Activated T-cell treated with anti-CD3 and anti-CD28 coated beads for 24 hours (primary cell): ENCODE measurements at places on chromosomes 4 and X.

DNA sequence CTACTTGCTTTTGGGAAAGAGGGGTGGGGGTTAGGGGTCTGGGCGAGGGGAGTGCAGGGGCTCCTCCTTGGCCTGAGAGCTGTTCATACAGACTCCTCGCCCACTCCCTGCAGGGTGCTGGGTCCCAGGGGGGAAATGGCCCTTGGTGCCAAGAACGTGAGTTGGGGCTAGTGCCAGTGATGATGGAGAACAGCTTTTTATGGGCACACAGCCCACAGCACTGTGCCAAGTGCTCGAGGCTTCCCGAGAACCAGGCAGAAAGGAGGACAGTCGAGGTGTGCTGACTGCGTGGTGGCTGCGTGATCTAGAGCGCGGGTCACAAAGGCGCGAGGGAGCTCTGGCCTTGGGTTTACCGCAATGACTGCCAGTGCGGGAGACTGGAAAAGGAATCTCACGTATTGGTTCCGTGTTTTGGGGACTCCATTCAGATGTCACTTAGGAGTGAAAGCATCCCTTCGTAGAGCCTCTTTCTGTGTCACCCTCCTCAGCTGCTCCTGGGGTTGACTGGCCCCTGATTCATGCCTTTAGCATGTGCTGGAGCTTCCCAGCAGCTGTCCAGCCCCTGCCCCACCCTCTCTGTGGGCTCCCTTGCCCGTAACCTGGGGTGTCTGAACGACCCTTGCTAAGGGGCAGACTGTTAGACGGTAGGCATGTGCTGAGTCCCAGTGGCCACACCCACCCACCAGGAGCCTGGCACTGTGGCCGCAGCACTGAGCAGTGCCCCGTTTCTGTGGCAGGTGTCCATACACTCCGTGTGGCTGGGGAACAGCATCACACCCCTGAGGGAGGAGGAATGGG lies 20.9 kb upstream of the MSANTD1 start:
- DNase-seq = no peak

- no peak for DNase-seq
These were observed 34.9 kb downstream of the FHDC1 start for GRCh38 chr4:152971053-152971452.

- DNase-seq = no peak
These were observed 134.2 kb downstream of the PTTG2 start for GRCh38 chr4:38094419-38094818.

DNA sequence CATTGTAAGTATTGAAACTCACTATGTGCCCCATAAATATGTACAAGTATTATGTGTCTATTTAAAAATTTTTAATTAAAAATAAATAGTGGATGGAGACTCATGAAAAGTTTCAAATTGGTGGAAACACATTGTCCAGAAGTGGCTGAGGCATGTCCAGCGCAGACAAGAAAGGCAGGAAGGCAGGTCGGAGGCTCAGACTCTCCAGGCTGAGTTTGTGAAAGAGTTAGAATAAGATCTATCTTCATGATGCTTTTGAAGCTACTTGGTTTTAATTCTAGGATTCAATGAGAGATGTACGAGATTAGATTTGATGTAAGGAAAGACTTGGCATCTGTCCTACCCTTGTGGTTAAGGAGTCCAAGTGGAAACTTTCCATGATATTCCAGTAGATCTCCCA lies 19.8 kb downstream of the PNMA6F start:
- no peak for DNase-seq

- DNase-seq = no peak
These were observed 161.2 kb upstream of the NUDT6 start for GRCh38 chr4:123083646-123084045.

GRCh38 chr4:128635141-128635954 lies 174.2 kb upstream of the JADE1 start:
- DNase-seq = no peak

GRCh38 chr4:73725985-73726384 lies 14.4 kb upstream of the CXCL8 start:
- no peak for DNase-seq

DNA sequence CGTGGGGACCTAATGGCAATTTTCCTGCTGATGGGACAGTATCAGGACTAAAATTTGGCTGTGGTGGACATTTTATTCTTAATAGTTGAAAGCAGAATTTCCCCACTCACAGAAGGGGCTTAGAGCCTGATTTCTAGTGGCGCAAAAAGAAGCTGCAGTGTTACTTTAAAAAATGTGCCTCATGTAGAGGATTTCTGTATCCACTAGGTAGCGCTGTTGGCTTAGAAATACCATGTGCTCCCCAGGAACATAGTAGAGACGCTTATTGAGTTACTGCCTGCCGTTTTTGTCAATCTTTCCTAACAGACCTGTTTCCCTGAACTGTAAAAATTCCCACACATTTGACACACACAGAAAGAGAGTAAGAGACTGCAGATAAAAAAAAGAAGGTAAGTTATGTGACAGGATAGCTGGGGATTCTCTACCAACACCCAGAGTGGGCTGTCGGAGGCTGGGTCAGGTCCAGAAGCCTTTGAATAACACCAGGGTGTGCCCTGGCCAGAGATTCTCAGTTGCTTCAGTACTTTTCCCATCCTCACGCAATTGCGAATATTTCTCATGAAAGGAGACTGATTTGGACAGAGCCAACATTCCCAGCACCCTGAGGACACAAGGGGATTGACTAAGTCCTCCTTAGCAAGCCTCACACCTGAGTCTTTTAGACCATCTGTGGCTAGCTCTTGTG lies 88.4 kb downstream of the ZXDA start:
- DNase-seq = peak; percentile 20

- DNase-seq = no peak
These were observed 31.9 kb upstream of the FAM9C start for GRCh38 chrX:13076176-13076961.

- no peak for DNase-seq
These were observed 32.8 kb downstream of the SERPINA7 start for GRCh38 chrX:106005684-106006083.

DNA sequence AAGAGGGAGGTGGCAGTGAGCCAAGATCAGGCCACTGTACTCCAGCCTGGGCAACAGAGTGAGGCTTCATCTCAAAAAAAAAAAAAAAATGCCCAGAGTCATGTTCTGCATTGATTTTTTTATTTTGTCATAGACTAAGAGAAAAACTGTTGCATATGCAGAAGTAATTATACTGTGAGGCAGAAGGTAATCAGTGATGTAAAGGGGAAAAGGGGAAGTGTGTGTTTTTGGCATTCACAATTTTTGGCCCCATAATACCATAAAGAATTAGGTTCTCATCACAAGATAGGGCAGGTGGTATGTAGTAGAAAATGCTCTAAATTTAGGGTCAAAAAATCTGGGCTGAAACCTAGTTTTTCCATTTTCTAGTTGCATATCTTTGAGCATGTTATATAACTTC lies 47.3 kb upstream of the GAB1 start:
- DNase-seq = no peak

DNA sequence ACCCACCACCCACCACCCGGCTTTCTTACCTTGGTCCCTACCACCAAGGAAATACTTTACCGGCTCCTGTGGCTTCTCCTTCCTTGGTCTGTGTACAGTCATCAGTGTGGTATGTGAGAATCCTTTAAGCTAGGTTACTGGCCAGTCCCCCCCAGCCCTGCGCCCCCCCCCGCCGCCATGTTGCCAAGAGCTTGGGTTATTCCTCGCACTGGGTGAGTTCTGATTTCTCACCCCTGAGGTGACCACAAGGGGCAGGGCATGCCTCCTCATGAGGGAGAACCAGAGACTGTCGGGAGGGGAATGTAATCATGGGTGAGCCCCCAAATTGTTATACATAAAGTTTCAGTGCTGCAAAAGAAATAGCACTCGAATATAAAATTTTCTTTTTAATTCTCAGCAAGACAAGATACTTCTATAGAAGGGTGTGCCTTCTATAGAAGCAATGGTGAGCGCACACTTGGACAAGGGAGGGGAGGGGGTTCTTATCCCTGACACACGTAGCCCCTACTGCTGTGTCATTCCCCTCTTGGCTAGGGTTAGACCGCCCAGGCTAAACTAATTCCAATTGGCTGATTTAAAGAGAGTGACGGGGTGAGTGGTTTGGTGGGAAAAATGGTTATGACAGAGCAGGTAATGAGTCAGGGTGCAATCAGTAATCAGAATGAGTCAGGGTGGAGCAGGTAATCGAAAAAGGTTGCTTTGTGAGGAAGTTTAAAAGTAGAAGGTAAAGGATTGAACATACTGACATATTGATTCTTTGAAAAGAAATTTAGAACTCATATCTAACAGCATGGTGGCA lies 133.2 kb downstream of the KDM6A start:
- DNase-seq = no peak

GRCh38 chrX:46574774-46575381 lies 1.3 kb downstream of the CHST7 start:
- no peak for DNase-seq

- no peak for DNase-seq
These were observed 225.1 kb upstream of the GPC4 start for GRCh38 chrX:133640161-133641015.

DNA sequence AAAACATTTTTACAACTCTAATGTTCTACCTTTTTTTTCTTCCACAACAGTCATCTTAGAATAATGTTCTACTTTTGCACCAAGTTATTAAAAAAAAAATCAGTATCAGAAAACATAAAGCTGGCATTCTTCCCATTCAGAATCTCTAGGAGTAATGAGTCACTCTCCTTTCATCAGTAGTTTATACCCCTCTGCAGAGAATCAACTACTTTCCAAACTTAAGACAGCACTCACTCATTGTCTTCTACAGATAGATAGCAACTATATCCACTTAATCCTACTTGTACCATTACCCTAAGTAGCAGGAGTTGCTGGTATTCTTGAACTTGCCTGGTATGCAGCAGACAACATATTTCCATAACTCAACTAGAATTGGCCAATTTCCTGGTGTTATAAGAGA lies 3.2 kb downstream of the TIGD4 start:
- DNase-seq = no peak

- DNase-seq = no peak
These were observed 76.5 kb upstream of the CITED1 start for GRCh38 chrX:72382202-72382595.

GRCh38 chr4:56680266-56680665 lies 830 bp downstream of the HOPX start:
- no peak for DNase-seq
